NCI-H460 (cell line): ENCODE measurements at places on chromosomes 11 and 22. TPM values are rescaled to one million over a fixed set of nuclear protein-coding genes. Genes with fewer than 3 reads are reported as not detected.

GRCh38 chr11:74603845-74604244, 11.5 kb downstream of the POLD3 start:
- DNase-seq, result no peak

The BRSK2 gene
- 3.1 and 4.2 TPM in 2 replicates for total RNA-seq

DNA sequence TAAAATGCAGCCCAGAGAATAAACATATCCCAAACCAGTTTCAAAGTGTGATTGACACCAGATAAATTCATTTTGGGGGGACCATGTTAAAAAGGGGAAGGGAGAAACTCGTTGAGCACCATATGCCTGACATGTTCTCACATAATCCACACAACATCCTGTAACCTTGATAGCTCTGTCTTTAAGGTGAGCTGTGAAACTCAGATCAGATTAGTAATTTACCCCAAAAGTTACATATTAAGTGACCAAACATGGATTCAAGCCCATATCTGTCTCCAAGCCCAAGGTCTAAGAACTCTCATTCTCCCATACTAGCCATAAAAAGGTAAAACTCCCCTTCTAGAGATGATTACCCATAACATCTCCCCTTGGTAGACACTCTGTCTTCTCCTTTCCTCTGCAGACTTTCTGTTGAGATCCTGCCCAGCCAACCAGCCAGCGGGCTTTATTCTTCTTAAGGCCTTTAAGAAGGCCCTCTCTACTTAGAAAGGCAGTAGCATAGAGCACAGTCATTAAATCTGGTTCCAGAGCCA, 150.7 kb downstream of the CCDC34 start:
- no peak for DNase-seq

DNA sequence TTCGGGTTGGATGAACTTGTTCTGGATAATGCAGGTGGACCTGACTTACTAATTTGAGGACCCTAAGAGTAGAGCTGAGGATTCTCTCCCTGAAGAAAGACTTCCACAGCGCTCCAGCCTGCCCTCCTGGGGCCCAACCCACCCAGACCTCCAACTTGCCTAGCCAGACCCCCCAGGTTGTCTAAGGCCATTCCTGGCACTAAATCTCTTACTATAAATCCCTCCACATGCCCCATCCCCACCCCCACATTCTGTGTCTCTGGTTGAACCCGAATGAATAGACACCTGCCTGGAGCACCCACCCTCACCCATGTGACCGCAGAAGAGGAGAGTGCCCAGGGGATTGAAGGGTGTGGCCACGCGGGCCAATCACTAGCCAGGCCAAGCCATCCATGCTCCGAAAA, 1480.0 kb downstream of the TBC1D22A start:
- DNase-seq, result no peak

DNA sequence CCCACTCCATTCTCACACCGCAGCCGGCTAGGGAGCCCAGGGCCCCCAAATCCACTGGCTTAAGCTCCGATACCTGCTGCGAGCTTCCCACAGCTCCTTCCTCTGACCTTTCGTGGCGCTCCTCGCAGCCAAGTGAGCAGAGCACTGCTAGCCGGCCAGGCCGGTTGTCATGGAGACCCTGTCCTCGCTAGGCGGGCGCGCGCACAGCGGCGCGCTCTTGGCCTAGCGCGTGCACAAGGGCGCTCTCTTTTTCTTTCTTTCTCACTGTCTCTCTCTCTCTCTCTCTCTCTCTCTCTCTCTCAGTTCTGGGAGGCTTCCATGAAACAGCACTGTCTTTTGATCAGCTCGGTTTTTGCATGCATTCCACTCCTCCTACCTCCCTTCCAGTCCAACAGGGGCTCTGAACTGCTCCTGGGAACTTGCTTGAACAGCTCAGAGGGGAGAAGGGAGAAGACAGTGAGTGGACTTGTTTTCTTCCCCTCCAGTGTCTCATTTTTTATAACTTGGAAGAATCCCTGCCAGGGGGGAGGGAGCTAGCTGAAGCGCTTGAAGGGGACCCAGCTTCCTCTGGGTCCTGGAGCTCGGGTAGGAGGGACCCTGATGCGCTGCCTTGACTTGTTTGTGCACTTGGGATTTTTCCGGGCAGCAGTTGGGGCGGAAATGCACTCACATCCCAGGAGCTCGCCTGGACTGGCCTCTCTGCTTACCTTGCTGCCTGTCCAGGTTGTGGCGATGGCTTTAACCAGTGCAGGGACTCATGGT, 100.3 kb upstream of the AKIP1 start:
- DNase-seq, result peak; percentile 50

- no peak for DNase-seq
Measured at GRCh38 chr11:96102664-96103078, 178.8 kb upstream of the MTMR2 start.

DNA sequence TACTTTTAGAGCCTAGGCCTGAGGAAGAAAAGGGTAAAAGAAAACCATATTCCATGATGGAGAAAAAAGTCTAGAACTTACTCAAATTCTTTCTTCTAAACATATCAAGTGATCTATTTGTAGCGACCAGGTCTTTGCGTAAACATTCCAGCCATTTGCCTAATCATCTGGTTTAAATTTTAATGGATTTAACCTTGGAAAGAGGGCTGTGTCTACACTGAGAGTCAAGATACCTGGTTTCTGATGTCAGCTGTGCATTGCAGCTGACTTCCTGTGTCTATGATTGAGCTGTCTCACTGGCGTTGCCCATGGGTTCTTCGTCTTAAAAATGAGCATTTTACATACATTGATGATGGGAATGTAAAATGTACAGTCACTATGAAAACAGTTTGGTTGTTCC, 10.0 kb upstream of the TMEM123 start:
- no peak for DNase-seq
